Aorta (tissue), 5 donors: ENCODE measurements at places on chromosomes 5 and 9. TPM values are rescaled to one million over a fixed set of nuclear protein-coding genes. Genes with fewer than 3 reads are reported as not detected.

- no peaks in the 10 kb centered on the region for H3K27me3 ChIP-seq
- H3K36me3 ChIP-seq: no peaks in the 10 kb centered on the region
- H3K27ac ChIP-seq: no peak overlapping the region
Measured at GRCh38 chr5:161602736-161603135, 56.2 kb upstream of the GABRB2 start.

GRCh38 chr9:128702949-128703615 lies 779 bp downstream of the PKN3 start:
- no peaks in the 10 kb centered on the region for H3K27me3 ChIP-seq
- DNase-seq: no peak
- no peak overlapping the region for H3K27ac ChIP-seq
- H3K36me3 ChIP-seq: no peaks in the 10 kb centered on the region
- no peaks in the 10 kb centered on the region for H3K4me1 ChIP-seq

- H3K4me1 ChIP-seq: no peaks in the 10 kb centered on the region
- DNase-seq: no peak
- H3K4me3 ChIP-seq: no peak overlapping the region
Measured at GRCh38 chr5:76091351-76091750, 8.2 kb downstream of the SV2C start.

GRCh38 chr9:99385814-99386279 lies 163.8 kb downstream of the SEC61B start:
- H3K4me3 ChIP-seq: no peak overlapping the region
- no peak overlapping the region for H3K27ac ChIP-seq
- DNase-seq: no peak
- H3K36me3 ChIP-seq: no peaks in the 10 kb centered on the region

DNA sequence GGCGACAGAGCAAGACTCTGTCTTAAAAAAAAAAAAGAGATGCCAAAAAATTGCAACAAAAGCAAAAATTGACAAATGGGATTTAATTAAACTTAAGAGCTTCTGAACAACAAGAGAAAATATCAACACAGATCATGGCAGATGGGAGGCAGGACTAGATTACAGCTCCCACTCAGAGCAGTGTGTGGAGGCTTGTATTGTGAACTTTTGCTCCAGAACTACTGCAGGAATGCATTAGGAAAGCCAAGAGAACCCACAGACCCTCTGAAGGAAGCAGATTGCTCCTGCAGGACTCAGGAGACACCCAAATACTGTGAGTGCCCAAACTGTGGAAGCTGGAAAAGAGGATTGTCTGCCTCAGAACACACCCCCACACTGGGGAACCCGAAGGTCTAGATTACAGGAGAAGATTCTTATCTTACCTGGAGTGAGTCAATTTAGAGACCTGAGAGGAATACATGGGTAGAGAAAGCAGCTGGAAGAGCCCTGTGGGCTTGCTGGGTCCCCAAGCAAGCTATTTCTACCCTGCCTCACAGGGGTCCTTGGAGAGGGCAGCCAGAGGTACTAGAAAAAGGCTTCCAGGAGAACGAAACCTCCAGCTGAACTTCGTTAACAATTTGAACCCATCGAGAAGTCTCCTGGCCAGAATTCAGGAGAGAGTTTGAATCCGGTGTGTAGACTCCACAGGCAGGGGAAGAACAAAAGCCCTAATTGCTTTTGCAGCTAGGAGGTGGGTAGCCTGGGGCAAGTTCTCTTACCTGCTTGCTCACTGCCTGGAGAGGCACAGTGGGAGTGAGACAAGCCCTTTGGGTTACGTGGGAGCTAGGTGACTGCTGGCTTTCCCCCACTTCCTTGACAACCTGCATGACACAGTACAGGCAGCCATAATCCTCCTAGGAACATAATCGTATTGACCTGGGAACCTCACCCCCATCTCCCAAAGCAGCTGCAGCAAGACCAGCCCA lies 593.4 kb upstream of the RGMB start:
- H3K4me1 ChIP-seq: no peaks in the 10 kb centered on the region
- no peak for DNase-seq
- H3K36me3 ChIP-seq: no peaks in the 10 kb centered on the region
- no peak overlapping the region for H3K27ac ChIP-seq

DNA sequence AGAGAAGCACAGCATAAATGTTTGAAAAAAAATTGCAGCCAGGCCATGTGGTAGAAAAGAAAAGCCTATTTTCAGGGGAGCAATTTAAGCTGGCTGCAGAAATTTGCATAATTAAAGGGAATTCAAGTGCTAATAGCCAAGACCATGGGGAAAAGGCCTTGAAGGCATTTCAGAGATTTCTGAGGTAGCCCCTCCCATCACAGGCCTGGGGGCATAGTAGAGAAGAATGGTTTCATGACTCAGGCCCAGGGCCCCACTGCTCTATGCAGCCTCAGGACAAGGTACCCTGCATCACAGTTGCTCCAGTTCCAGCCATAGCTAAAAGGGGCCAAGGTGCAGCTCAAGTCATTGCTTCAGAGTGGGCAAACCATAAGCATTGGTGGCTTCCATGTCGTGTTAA lies 1416.0 kb downstream of the EFNA5 start:
- no peak overlapping the region for H3K4me3 ChIP-seq
- H3K4me1 ChIP-seq: no peaks in the 10 kb centered on the region

DNA sequence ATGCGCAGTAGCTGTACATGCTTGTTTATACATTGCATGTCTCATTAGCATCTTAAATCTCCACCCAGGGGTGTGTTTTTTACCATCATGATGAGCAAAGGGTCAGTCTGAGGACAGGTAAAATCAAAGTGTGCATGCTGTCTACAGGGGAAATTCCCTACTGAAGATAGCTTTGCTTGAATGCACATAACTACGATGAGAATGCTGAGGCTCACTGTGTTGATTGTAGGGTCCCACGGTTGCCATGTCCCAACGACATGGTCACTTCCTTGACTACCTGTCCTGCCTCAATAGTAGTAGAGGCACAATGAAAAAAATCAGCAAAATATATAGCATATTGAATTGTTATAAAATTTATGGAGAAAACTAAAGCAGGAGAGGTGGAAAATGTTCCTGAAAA lies 95.6 kb upstream of the TUSC1 start:
- H3K27ac ChIP-seq: no peak overlapping the region
- H3K27me3 ChIP-seq: no peaks in the 10 kb centered on the region
- H3K4me3 ChIP-seq: no peak overlapping the region
- DNase-seq: no peak

GRCh38 chr5:54738118-54738972 lies 220.8 kb downstream of the SNX18 start:
- H3K4me1 ChIP-seq: peaks cover 2% of the 10 kb centered on the region
- no peak overlapping the region for H3K27ac ChIP-seq
- H3K4me3 ChIP-seq: no peak overlapping the region
- no peaks in the 10 kb centered on the region for H3K36me3 ChIP-seq
- peak; percentile 83 for DNase-seq

DNA sequence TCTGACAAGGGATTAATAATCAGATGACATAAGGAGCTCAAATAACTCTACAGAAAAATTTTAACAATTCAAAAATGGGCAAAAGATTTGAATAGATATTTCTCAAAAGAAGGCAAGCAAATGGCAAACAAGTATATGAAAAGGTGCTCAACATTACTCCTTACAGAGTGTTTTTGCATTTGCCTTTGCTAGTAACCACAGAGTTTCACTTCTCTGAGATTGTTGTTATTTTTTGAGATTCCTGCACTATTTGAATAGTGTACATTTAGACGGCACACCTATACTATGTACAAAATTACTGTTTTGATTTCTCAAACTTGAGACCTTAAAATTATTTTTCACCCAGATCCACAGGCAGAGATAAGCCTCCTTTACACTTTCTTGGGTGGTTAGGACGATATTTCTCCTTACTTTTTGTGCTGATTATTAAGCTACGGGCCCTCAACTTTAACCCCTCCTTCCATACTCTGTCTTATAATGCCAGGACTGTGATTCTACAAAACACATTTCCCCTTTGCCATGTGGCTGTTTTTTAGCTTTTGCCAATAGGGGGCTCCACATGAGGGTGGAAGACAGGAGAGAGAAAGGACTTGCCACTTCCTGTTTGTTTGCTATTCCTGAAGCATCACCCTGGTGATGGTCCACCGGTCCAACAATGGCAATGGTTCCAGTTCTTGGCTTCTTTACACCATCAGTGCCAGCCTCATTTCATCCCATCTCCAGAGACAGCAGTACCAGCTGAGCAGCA lies 65.0 kb upstream of the DAP start:
- no peaks in the 10 kb centered on the region for H3K36me3 ChIP-seq
- H3K27me3 ChIP-seq: no peaks in the 10 kb centered on the region
- no peak for DNase-seq
- no peak overlapping the region for H3K4me3 ChIP-seq

- H3K36me3 ChIP-seq: no peaks in the 10 kb centered on the region
- no peaks in the 10 kb centered on the region for H3K27me3 ChIP-seq
- no peak overlapping the region for H3K4me3 ChIP-seq
- no peak overlapping the region for H3K27ac ChIP-seq
- H3K4me1 ChIP-seq: no peaks in the 10 kb centered on the region
Measured at GRCh38 chr5:144048259-144048856, 122.1 kb downstream of the YIPF5 start.

DNA sequence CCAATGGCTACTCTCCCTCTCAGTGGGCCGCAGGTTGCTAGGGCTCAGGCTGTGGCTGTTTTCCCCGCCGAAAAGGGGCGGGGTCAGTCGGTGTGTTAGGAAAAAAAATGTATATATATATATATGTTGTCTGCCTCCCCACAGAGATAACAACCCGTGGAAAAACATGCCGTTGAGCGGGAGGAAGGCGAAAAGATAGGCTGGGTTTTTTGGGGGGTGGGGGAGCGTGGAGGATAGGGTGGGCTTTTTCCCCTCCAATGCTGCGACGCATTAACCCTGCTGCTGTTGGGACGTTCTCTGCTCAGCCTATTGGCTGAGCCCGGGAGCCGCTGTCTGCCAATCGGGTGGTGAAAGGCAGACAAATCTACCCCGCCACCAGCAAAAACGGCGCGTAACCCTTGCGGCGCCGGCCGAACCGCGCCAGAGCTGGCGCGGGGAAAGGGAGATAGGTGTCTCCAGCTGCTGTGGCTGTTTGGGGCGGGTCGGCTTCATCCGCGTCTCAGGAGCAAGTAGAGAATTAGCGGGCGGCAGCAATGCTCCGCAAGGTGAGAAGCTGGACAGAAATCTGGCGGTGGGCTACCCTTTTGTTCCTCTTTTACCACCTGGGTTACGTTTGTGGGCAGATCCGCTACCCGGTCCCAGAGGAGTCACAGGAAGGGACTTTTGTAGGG lies at the start of gene PCDHGC4:
Gene PCDHGC4 (plus strand): TSS at position 390 of the 671 bp plus-strand sequence. CDS start 144 bp downstream, at position 534.
- no peaks in the 10 kb centered on the region for H3K27me3 ChIP-seq
- DNase-seq: no peak
- no peaks in the 10 kb centered on the region for H3K4me1 ChIP-seq
- H3K36me3 ChIP-seq: no peaks in the 10 kb centered on the region
- no peak within 1 kb of the TSS for H3K27ac ChIP-seq

DNA sequence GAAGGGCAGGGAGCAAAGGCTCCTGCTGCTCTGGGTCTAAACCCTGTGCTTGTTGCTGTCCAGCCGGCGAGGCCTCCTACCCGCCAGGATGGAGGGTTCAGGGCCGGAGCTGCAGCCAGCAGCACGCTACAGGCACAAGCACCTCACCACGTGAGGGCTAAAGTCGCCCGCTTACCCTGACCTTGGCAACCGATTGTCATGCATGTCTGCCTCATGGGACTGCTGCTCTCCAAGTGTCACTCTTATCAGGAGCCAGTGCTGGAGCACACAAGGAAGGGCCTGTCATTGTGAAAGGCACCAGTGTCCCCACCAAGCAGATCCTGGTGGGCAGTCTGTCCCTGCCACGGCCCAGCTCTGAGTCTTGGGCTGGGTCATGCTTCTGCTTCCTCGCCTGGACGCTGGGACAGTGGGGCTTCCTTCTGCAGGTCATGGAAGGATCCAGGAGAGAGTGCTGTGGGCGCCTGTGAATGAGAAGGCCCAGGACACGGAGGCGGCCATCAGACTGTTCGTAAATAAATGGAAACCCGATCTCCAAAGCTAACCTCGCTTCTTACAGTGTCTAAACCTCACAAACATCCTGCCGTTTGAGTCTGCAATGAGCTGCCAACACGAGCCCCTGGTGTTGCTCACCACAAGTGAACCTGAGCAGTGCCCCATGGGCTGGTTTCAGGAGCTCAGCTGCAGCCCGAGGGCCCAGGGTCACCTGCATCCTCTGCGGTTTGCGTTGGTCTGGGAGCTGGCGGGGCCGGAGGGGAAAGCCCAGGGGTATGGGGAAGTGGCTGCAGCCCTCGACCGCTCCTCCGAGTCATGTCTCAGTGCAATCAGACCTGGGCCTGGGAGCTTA lies 58.2 kb upstream of the RXRA start:
- H3K4me1 ChIP-seq: no peaks in the 10 kb centered on the region
- H3K27ac ChIP-seq: no peak overlapping the region
- H3K36me3 ChIP-seq: no peaks in the 10 kb centered on the region
- H3K4me3 ChIP-seq: no peak overlapping the region
- no peak for DNase-seq

DNA sequence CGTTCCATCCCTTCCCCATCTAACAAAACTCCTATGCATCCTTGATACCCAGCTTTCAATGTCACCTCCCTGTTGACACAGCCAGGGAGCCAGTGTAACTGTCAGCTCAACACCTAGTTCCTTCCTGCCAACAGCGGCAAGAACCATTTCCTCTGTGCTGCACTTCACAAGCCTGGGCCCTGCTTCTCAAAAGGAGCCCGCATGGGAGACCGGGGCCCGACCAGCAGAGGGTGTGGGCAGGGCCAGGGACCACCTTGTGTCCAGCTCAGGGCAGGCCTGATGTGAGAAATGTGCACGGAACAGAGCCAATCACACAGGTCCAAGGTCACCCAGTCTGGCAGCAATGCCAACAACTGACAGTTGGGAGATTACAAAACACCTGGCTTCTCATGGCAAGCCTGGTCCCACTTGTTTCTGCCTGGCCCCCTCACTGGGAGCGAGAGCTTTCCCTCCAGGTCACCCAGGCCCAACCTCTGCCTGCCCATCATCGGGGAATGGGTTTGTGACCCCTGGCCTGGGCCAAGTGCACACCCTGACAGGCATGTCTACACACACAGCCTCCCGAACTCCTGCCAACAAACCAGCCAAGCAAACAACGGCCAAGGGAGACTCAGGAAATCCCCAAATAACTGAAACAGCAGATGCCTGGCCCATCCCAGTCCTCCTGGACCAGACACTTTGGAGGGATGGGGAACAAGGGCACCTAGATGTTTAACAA lies 3.1 kb downstream of the RNF44 start:
- H3K4me3 ChIP-seq: no peak overlapping the region
- no peaks in the 10 kb centered on the region for H3K27me3 ChIP-seq
- H3K4me1 ChIP-seq: no peaks in the 10 kb centered on the region
- H3K27ac ChIP-seq: no peak overlapping the region

CDC20B gene
- not detected for total RNA-seq

ANKRD34B gene
- not detected for total RNA-seq

GPR21 gene
- total RNA-seq: 8.8 TPM

CCL21 gene
- total RNA-seq: 29.1 TPM

PCDHGC5 gene
- 6.3 TPM for total RNA-seq

GALNT12 gene
- total RNA-seq: 12.6 TPM
